ENCODE measurements at places on chromosomes 5 and 9.

DNA sequence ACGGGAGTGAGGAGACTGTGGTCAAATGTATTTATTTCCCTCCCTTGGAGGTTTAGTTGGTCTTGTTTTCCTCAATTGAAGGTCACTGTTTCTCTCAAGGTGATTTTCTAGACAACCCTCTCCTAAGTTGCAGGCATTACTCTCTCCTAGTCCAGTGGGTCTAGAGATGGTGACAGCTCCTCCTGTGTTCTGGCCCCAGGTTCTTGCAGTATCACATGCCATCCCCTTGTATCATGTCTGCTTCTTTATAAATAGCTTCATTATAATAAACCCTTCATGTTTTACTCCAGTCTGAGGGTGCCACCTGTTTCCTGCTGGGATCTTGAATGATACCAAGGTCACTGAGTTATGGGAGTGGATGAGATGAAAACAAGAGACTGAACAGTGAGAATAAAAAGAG lies 208.0 kb upstream of the KCNN2 start:
- DNase-seq: no peak

- no peak for DNase-seq
Measured at GRCh38 chr5:128085413-128085812, 1.8 kb downstream of the SLC12A2 start.

- DNase-seq: no peak
Measured at GRCh38 chr9:136565086-136565714, 19.4 kb upstream of the NOTCH1 start.

DNA sequence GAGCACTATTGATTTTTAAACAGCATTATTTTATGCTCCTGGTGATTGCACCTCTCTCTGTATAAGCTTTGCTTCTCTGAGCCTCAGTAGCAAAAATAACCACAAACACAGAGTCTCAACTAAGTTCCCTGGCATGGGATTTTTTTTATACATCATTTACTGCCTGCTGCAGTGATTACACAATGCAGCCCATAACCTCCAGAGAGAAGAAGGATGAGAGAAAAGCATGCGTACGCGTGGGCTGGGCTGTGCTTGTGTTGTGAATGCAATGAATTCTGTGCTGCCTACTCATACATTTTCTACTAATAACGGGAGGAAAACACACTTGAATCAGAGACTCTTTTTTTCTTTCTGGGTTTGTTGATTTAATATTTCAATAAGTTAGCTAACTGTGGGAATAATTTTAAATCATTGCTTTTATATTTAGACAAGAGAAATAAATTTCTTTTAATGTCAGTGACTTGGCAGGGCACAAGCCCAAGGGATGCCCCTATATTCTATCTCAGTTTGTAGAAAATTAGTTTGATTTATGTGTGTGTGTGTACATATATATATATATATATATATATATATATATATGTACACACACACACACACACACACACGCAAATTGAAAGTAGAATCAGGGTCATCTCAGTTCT lies 351.5 kb downstream of the MED10 start:
- DNase-seq: no peak

DNA sequence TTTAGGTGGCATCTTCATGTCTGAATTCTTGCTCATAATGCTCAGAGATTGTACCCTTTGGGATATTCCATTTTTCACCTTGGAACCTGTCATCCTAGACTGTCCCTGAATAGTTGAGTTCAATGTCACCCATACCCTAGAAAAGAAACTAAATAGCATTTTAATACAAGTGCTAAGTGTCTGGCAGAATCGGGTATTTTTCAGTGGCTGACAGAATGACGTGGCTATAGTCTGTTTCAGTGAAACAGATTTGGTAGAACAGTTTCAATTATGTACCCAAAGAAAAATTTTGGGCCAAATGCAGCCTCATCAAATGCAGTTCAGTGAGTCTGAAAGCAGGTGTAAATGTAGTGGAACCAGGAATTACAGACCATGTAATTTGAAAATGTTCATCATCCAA lies 1041.2 kb downstream of the DTWD2 start:
- DNase-seq: no peak

GRCh38 chr9:94817291-94818177 lies 91.0 kb downstream of the AOPEP start:
- no peak for DNase-seq

DNA sequence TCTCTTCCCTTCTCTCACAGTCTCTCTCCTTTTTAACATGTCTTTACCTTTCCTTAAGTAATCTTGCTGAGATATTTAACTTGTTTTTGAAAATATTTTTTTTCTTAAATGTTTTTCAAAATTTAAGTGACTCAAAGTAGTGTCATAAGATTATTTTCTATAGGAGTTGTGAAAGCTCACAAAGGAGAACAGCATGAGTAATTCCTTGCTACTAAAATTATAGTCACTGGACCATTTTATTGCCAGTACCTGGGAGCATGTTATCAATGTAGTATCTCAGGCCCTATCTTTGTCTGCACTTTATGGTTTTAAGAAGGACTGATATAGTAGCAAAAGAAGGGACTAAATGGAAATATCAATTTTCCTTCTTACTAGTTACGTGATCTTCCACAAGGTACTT lies 181.9 kb downstream of the TMEM232 start:
- no peak for DNase-seq

- no peak for DNase-seq
Measured at GRCh38 chr9:98121058-98121457, 2.0 kb upstream of the TRIM14 start.

GRCh38 chr5:75756211-75756610 lies 39.0 kb upstream of the POC5 start:
- DNase-seq: no peak

DNA sequence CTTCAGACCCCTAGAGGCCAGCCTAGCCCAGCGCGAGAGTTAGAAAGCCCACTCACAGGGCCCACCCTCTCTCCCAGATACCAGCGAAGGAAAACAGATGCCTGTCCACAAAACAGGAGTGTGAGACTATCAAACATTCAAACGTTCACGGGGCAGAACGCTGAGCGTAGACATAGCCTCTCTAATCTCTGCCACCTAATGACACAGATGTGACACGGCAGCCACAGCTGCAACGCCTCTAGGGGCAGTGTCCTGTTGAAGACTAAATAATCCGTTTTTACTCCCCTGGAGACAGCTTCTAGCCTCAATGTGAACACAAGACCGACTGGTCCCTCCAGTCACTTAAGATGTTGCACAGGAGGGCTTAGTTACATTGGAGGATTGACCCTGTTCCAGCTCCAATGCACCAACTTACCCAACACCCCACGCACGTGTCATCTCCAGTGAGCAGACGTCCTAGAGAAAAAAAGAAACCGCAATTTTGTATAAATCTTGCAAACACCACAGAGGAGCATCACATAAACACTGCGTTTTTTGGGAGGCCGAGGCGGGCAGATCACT lies 14.3 kb downstream of the DIPK1B start:
- DNase-seq: no peak

- no peak for DNase-seq
Measured at GRCh38 chr5:167916706-167917105, 374.7 kb upstream of the WWC1 start.

DNA sequence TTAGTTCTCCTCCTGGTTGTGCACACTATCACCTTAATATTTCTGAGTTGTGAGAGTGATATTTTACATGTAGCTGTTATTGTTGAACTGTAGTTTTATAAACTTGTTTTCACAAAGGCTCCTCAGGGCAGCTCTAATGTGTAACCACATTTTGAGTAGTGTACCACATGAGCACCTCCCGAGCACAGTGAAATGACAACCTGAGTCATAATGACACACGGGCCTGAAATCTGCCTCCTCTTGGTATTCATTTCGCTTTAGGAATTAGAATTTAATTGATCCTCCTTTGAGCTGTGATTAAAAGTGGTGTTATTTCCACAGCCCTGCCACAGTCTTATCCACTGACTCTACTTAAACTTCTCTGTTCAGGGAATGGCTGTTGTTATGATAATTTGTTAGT lies 7.9 kb downstream of the MTRR start:
- DNase-seq: no peak

GRCh38 chr9:5870691-5871090 lies 20.0 kb upstream of the MLANA start:
- DNase-seq: no peak

- no peak for DNase-seq
Measured at GRCh38 chr5:148384380-148384737, 601 bp downstream of the FBXO38 start.

- DNase-seq: no peak
Measured at GRCh38 chr5:44356231-44356630, 33.0 kb downstream of the FGF10 start.

DNA sequence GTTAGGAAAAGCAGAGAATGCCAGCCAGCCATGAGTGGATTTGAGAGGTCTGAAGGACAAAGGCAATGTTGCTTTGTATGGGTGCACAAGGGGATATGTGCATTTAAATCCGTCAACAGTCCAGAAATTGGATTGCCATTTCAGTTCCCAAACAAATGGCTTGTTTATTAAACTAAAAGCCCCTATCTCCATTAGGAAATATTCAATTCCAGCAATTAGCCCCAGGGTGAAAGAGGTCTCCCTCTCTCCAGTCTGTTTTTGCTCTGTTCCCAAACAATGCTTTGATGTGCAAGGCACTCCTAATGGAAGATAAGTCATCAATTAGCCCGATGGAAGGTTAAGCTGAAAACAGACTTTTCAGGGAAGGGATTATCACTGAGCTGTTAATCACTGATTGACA lies 101.3 kb downstream of the C9orf152 start:
- no peak for DNase-seq

DNA sequence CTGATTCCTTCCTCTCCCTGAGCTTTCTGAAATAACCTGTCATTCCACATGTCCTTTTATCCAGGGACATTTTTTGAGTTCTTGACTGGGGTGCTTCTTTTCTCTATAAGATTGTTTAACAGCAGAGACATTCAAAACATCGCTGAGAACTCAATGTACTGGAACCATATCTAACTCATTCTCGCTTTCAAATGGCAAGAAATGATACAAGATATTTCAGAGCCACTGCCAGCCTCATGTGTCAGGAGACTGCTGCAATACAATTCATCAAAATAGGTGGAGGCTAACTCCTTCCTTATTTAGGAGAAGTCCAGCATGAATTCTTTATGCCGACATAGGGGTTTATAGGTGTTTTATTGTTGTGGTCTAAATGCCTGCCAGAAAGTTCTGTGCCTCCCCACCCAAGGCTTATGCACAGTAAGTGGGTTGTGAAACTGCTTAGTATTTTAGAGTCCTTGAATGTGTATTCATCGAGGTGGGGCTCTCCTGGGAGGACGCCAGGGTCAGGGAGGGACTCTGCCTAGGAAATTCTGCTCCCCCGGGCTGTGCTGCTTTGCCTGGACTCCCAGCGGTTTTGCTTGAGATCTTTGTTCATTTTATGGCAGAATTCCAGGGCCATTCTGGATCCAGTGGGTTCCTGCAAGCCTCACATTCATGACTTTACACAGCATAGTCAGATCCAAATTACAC lies 53.9 kb downstream of the ZNF474 start:
- DNase-seq: no peak

- no peak for DNase-seq
Measured at GRCh38 chr5:1727571-1727970, 72.1 kb downstream of the MRPL36 start.

DNA sequence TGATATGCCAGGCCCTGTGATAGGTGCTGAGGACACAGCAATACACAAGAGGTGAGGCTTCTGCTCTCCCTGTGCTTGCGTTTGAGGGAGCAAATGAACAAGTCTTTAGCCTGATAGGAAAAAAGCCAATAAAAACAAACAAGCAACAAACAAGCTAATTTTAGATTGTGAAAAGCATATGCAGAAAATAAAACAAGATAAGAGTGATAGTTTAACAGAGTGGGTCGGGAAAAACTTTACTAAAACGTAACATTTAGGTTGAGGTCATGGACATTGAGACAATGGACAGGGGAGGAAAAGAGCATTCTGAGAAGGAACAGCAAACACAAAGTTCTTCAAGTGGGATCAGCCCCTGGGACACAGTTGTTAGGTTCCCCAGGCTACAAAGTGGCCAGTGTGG lies 4.3 kb downstream of the SMIM3 start:
- no peak for DNase-seq

GRCh38 chr5:35229076-35230037 lies 930 bp downstream of the PRLR start:
- DNase-seq: no peak

GRCh38 chr9:36818965-36819870 lies 214.8 kb downstream of the PAX5 start:
- DNase-seq: no peak

- DNase-seq: no peak
Measured at GRCh38 chr5:27217155-27217956, 179.0 kb upstream of the CDH9 start.

- no peak for DNase-seq
Measured at GRCh38 chr9:91840469-91840868, 109.6 kb downstream of the ROR2 start.

DNA sequence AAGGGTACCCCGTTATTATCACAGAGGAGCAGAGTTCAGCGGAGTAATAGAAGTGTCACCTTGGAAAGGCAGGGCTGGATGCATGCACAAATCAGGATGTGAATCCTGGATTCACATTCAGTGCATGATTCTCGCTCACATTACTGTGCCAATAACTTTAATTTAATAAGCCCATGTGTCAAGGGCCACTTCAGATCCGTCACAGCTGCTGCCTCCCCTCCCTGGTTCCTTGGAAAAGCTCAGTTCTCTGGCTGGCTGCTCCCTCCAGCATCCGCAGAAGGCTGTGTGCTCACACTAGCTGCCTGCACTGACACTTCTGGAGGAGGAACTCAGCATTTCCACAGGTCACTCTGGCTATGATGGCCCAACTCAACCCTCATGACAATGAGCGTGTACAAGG lies 256.8 kb upstream of the ADAMTS16 start:
- DNase-seq: no peak

- DNase-seq: no peak
Measured at GRCh38 chr5:89471541-89471940, 588.6 kb upstream of the MEF2C start.

Data from stimulated activated CD8-positive, alpha-beta memory T cell treated with anti-CD3 and anti-CD28 coated beads, Interleukin-2, amount 100 ng/mL, for 1 hour (primary cell).